ENCODE measurements at places on chromosomes 3 and 15.

- no peak for DNase-seq
These were observed 81.4 kb upstream of the CRBN start for GRCh38 chr3:3260870-3261269.

GRCh38 chr3:126307591-126308393 is 49.4 kb downstream of the KLF15 start:
- DNase-seq, result no peak

- no peak for DNase-seq
These were observed 73.1 kb upstream of the SLCO3A1 start for GRCh38 chr15:91780387-91780786.

DNA sequence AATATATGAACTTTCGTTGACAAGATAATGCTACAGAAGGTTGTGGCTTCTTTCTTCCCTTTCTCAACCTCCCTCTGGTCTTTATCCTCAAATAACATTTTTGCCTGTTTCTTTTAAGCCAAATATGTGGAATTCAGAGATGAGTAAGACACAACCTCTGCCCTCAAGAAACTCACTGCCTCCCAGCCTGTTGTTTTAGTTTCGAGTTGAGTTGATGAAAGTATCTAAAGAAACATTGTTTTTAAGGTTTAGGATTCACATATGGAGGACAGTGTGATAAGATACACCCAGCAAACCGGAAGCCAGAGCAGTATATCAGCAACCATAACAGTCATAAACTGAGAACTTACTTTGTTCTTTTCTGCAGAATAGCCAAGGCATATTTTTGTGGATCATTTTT is 218.6 kb downstream of the THSD4 start:
- no peak for DNase-seq

GRCh38 chr3:11641683-11642430 is 1.9 kb downstream of the VGLL4 start:
- DNase-seq, result no peak

- no peak for DNase-seq
These were observed 28.2 kb downstream of the ZNF385D start for GRCh38 chr3:21722768-21723167.

DNA sequence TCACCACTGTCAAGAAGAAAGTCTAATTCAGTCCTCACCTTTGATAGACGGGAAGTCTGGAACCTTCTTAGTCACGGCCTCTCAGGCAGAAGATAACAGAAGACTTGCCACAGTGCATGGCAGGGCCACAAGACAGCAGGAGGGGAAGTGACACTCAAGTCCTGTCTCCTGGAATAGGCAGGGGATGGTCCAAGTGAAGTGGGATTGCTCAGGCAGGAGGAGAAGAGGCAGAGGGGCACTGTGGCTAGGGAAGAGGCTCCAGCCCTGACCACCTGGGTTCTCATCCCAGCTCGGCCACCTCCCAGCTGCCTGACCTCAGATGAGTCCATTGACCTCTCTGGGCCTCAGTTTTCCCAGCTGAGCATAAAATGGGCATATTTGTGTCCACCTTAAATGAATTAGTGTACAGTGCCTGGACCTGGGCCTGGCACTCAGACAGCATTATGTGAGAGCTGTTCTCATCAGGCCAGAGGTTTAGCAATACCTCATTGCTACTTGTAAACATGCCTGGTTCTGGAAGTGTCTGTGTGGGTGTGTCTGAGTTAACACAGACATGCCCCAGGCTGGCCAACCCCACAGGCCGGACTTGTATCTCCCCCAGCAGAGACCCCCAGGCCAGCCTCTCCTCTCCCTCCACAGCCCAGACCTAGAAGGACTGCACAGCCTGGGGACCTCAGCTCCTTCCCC is 11.5 kb upstream of the PCSK6 start:
- DNase-seq, result no peak

All from memory B cell (primary cell).